ENCODE measurements at places on chromosomes 6 and 20. TPM values are rescaled to one million over a fixed set of nuclear protein-coding genes. Genes with fewer than 3 reads are reported as not detected.

The C6orf163 gene
- 0.67 TPM for total RNA-seq

DNA sequence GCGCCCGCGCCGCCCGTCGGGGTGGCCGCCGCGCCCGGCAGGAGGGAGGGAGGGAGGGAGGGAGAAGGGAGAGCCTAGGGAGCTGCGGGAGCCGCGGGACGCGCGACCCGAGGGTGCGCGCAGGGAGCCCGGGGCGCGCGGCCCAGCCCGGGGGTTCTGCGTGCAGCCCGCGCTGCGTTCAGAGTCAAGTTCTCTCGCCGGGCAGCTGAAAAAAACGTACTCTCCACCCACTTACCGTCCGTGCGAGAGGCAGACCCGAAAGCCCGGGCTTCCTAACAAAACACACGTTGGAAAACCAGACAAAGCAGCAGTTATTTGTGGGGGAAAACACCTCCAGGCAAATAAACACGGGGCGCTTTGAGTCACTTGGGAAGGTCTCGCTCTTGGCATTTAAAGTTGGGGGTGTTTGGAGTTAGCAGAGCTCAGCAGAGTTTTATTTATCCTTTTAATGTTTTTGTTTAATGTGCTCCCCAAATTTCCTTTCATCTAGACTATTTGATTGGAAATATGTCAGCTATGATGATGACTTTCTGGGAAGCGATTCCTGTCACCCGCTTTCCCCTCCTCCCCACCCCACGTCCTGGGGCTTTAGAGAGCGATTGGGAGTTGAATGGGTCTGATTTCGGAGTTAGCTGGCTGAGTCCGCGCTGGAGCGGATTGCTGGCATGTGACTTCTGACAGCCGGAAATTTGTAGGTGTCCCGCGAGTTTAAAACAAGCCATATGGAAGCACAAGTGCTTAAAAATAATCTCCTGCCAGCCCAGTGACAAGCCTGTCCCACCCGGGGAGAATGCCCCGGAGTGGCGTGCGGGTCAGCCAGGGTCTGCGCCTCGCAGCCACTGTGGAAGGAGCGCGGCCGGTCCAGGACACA lies 1.1 kb downstream of the ESR1 start:
- H3K27me3 ChIP-seq, result peaks cover 19% of the 10 kb centered on the region
- H3K4me1 ChIP-seq, result no peaks in the 10 kb centered on the region
- peak overlapping the region; percentile 52 for H3K4me3 ChIP-seq
- DNase-seq, result peak; percentile 9
- H3K36me3 ChIP-seq, result no peaks in the 10 kb centered on the region
- H3K27ac ChIP-seq, result no peak overlapping the region

The TRIM31 gene
- total RNA-seq, result not detected

The TOX2 gene
- 2.7 TPM for total RNA-seq

The ZNF184 gene
- total RNA-seq, result 5.2 TPM

Data from heart left ventricle (tissue), 16 donors.